ENCODE measurements at places on chromosomes 4 and X.
A peak's percentile ranks its signal among the peaks of the same experiment; 100 is the strongest.

- DNase-seq, result peak; percentile 48
Observed at GRCh38 chrX:120302434-120302833, 8.8 kb downstream of the TMEM255A start.

- DNase-seq, result no peak
Observed at GRCh38 chr4:183408796-183409195, 35.6 kb upstream of the CDKN2AIP start.

DNA sequence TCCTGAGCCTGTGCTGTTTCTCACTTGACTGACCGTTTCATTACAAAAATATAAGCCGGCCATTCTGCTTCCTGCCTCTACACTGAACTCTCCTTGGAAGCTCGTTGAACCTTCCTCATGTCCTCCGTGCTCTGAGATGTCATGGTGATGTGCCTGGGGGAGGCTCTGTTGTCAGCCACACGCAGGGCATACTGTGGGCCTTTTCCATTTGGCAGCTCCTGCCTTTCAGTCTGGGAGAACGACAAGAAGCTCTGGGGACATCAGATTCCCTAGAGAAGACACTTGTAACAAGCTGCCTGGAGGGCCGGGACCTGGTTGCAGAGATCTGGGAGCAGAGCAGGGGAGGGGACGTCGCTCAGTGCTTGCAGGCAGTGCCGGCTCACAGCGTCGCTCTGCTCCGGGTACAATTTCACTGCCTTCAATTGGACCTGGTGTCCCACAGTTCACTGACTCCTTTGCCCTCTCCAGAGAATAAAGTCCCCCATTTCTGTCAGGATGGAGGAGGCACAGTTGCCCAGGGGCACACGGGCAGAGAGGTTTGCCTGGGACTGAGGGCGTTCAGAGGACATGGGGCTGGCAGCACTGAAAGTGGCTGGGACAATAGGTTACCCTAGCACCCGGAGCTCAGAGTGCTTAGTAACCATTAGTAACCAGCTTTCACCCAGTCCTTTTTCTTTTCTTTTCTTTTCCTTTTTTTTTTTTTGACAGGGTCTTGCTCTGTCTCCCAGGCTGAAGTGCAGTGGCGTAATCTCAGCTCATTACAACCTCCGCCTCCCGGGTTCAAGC is 19.1 kb upstream of the MECP2 start:
- DNase-seq, result no peak

DNA sequence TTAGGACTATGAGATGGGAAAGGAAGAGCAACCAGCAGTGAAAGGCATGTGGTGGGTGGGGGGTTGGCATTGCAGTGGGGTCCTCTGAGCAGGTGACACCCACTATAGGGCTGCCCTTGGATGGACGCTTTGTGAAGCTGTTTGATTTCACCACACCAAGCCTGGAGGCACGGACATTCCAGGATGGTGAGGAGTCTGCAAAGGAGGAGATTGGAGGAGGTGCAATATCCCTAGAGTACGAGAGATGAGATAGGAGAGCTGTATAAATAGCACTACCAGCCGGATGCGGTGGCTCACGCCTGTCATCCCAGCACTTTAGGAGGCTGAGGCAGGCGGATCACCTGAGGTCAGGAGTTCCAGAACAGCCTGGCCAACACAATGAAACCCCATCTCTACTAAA is 42.3 kb downstream of the SHOX start:
- DNase-seq, result no peak

- no peak for DNase-seq
Observed at GRCh38 chrX:69109036-69109663, 56.1 kb downstream of the PJA1 start.

DNA sequence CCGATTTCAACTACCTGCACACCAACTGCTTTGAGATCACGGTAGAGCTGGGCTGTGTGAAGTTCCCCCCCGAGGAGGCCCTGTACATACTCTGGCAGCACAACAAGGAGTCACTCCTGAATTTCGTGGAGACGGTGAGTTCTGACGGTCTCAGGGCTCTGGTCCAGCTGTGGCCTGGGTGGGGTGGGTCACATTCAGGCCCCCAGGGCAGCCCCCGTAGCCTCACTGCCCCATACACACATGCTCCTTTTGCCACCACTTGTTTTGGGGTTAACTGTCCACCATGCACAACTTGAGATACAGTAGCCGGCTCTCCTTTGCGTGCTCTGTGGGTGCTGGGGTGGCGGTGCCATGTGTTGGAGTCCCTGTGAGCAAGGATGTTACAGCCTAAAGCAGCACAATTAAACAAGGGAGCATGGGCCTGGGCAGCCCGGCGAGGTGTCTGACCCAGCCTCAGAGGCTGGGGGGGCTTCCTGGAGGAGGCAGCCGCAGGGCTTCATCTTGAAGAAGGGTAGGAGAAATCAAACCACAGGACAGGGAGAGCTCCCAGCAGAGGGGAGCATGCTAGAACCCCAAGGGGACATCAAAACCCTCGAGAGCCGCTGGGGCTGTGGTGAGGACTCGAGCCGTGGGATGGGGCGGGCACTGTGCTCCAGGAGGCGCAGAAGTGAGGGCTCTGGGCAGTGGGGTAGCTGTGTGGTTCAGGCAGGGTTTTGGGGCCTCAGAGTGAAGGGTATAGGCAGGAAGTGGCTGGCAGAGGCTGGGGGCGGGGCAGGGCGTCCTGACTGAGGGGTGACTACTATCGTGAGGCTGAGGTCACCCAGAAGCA is 22.0 kb downstream of the CPZ start:
- no peak for DNase-seq

DNA sequence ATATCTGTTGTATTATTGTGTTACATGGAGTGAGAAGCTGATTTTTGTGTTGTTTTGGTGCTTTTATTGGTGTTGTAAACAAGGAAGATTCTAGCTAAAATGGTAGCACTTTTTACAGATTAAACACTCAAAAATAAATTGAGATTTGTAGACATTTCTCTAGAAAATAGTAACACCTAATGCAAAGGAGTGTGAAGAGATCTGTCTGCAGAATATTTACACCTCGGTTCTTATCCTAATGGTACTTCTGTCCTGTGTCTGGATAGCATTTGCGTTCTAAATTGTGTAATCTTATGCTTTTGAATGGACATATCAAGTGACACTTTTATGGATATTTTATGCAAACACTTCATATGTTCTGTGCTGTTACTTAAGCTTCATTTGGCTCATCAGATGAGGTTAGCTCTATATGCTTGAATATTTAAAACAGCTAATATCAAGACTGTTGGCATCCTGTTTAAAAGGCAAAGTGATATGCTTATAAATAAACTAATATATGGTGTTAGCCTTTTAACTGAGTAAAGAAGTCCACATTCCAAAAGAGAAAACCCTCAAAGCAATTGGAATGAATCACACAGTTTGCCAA is 6.0 kb downstream of the PCDH7 start:
- DNase-seq, result no peak

- no peak for DNase-seq
Observed at GRCh38 chrX:136268051-136269048, 17.1 kb upstream of the MAP7D3 start.

GRCh38 chrX:56975611-56976010 is 19.7 kb downstream of the SPIN3 start:
- no peak for DNase-seq

DNA sequence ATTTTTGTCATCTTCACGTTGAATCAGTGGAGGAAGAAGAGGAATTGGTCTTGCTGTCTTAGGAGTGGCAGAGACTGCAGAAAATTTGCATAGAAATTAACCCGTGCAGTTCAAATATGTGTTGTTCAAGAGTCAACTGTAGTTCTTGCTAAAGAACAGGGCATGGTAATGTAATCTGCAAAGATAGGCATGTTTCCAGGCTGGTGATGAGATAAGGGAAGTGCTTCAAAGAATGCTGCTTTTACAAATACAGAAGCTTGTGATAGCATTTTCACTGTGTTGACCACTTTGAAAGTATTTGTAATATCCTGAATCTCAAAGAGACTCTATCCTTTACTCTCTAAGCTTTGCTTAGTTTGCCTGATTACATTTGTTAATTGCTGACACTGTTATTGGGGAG is 60.1 kb downstream of the PRRG1 start:
- DNase-seq, result no peak

DNA sequence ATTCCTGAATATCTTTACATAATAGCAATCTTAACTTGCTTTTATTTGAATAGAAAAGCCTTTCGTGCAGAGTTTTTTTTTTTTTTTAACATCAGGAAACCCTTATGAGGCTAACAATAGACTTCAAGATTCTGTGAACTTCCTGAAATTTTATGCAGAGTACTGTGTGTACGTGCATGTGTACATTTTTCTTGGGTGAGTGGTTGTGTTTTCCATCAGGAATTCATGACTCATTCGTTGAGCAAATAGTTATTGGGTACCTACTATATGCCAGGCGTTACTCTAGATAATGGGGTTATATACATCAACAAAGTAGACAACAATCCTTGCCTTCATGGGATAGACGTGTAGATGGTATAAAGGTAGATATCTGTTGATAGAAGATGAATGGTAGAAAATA is 59.1 kb downstream of the MRPL1 start:
- no peak for DNase-seq

- peak; percentile 20 for DNase-seq
Observed at GRCh38 chrX:139932073-139932900, 566 bp downstream of the ATP11C start.

- no peak for DNase-seq
Observed at GRCh38 chr4:90906239-90906638, 779.0 kb downstream of the CCSER1 start.

All from NCI-H510A (cell line).